ENCODE measurements at places on chromosomes 12 and 14.

- peak; percentile 47 for DNase-seq
Measured at GRCh38 chr14:45785240-45785639, 532.2 kb upstream of the MIS18BP1 start.

GRCh38 chr12:124338448-124338847 lies 43.6 kb downstream of the RFLNA start:
- DNase-seq: no peak

DNA sequence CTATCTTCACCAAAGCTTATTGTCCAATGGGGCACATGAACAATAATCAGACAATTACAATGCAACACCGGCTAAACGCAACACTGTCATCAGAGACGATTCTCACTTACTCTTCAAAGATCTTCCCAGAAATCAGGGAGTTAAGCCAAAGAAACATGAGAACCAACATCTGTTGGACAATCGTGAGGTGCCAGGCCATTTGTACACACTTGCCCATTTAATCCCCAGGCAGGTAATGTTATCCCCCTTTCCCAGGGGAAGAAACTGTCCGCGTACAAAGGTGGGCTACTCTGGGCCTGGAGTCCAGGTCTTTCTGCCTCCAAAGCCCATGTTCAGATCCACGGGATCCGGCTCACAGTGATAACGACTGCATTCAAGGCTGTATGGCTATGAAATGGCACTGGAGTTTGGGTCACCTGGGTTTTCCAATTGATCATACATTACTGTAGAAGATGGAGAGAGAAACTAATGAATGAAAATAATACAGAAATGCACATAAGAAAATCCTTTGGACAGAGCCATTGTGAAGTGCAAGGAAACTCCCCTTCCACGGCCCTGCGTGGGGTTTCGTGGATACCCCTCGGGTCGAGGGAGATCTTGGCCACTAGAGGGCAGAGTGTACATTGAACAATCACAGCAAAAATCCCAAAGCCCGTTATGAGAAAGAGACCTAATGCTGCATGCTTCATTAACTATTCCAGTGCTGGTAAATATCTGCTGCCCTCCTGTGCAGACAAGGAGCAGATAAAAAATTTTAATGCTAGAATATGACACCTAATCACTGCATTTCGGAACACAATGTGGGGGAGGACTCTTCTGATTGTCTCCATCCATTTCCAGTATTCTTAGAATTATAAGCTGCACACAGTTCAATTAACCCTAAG lies 111.4 kb downstream of the EGLN3 start:
- DNase-seq: peak; percentile 38

- DNase-seq: peak; percentile 22
Measured at GRCh38 chr12:130878193-130879185, 6.6 kb downstream of the RAN start.

DNA sequence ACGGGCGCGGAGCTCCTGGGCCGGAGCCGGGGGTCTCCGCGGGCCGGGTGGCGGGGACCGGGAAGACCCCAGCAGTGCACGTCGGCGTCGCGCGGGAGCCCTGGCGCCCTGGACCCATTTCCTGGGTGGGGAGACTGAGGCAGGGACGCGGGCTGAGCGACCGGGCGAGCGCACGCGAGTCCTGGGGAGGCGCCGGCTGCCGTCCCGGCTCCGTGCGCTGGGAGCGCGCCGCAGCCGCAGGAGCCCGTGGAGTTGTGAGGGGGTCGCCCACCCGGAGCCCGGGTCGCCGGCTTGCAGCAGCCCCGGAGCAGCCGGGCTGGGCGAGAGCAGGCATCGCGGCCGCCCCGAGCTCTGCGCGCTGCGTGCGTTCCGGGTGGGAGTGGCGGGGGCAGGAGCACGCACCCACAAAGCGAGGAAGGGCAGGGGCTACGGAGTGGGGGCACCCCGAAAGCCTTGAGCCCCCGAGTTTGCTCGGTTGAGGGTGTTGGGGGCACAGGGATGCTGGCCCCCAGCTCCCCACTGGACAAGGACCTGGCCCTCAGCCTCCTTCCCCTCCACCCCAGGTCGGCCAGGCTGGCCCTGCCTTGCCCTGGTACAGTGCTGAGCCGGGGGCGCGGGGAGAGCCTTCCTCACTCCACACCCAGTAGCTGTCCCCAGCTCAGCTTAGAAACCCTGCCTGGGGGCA lies 620 bp downstream of the MMP17 start:
- no peak for DNase-seq

- no peak for DNase-seq
Measured at GRCh38 chr12:22477894-22478287, 66.5 kb downstream of the C2CD5 start.

DNA sequence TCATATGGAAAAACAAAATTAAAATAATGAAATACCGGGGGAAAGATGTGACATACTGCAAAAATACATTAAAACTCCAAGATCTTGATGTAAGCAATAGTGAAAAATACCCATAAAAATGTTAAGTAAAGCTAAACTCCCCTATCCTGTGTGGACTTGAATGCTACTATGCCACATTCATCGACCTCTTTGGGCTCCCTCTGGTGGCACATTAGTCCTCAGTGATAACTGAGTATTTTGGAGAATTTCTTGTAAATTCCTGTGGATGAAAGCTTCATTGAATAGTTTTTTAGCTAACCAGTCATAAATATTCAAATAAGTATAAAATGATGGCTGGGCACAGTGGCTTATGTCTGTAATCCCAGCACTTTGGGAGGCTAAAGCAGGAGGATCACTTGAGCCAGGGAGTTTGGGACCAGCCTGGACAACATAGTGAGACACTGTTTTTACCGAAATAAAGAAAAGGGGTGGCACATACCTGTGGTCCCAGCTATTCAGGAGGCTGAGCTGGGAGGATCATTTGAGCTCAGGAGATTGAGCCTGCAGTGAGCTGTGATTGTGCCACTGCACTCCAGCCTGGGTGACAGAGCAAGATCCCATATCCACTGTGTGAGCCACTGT lies 42.4 kb upstream of the SGPP1 start:
- DNase-seq: no peak

DNA sequence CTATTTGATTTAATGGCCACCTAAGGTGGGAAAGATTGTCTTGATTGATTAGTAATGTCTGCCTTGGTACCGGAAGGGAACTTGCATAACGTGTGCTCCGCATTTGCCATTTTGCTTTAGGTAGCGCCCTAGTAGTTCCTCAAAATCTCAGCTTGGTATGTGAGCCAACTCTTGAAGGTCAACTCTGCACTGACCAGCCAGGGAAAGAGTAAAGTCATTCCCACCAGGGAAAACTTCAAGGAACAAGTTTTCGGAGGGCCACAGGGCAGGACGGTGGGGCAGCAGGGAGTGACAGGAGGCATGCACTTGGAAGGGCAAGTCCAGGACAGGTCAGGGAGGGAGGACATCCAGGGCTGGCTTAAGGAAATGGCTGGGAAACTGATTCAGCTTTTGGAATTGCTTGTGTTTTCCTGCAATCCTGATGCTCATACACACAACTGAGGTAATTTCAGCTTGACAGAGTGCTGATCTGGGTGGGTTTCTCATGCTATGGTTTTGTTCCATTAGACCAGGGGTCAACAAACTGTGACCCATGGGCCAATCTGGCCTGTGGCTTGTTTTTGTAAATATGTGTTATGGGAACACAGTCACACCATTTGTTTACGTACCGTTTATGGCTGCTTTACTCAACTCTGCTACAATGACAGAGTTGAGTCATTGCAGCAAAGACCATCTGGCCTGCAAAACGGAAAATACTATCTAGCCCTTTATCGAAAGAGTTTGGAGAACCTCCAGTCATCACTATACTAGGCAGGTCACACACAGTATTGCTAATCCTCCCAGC lies 184.5 kb downstream of the RBM19 start:
- no peak for DNase-seq

- no peak for DNase-seq
Measured at GRCh38 chr12:1618489-1618888, 10.5 kb upstream of the WNT5B start.

DNA sequence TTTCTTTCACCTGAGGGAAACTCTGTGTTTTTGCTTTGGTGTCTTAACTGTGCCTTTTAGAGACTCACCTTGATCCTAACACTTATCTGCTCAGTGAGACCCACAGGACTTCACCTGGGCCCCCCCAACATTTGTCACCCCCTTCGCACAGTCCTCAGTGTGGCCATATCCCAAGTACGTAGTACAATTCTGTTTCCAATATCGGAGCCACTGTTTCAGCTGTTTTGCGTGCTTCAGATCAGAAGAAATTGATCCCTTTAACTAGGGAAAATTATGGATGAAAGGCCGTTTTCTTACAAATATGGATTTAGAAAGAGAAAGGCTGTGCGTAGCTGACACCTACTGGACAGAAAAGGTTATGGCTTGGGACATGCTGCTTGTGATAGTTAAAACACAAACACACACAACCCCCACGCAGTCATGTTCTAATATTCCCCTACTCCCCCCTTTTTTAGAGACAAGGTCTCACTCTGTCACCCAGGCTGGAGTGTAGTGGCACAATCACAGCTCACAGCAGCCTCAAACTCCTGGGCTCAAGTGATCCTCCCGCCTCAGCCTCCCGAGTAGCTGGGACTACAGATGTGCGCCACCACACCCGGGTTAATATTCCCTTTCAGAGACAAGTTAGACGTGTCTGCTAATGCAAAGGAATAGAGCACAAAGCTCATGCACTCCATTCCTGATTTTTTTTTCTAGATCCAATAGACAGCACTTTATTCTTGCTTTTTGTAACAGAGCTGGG lies 3.6 kb upstream of the SLC7A8 start:
- peak; percentile 46 for DNase-seq

DNA sequence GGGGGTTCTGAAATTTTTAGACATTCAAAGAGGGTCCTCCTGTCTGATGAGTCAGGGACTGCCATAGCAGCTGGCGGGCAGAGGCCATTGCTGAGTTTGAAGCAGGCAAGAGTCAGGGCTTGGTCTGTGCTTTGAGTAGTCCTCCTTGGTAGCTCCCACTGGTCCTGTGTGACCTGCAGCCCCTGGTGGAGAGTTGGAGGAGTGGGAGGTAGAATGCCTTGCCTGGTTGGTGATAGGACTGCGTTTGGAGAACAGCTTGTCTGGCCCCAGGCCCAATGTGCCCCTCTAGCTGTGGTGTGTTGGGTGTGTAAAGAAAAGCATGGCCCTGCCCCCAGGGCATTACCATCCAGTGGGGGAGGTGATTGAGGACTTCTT lies 116.7 kb downstream of the BEGAIN start:
- DNase-seq: no peak

- peak; percentile 55 for DNase-seq
Measured at GRCh38 chr12:89768586-89769482, 60.2 kb upstream of the ATP2B1 start.

DNA sequence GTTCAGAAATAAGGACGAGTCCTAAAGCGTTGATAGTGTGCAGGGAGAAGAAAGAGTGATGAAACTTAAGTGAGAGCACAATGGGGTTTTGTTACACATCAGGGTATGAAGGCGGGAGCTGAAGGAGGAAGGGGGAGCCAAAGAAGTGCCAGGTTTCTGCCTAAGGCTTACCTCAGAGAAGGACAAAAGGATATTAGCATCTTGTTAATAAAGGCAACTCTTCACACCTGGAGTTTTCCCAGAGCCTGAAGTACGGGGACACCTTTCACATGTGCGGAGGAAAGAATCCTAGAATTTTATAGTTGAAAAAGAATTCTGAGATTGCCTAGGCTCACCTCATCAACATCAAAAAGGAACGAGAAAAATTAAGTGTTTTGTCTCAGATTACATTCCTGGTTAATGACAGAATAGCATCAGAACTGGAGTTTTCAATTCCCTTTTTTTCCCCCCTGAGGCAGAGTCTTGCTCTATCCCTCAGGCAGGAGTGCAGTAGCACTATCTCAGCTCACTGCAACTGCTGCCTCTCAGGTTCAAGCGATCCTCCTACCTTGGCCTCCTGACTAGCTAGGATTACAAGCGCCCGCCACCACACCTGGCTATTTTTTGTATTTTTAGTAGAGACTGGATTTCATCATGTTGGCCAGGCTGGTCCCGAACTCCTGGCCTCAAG lies 2.2 kb upstream of the SAV1 start:
- peak; percentile 44 for DNase-seq

GRCh38 chr12:19994968-19995367 lies 373.4 kb upstream of the PDE3A start:
- no peak for DNase-seq

GRCh38 chr14:30972882-30973582 lies 52.4 kb upstream of the AP4S1 start:
- no peak for DNase-seq

GRCh38 chr12:30822385-30823155 lies 67.8 kb upstream of the CAPRIN2 start:
- DNase-seq: peak; percentile 76

DNA sequence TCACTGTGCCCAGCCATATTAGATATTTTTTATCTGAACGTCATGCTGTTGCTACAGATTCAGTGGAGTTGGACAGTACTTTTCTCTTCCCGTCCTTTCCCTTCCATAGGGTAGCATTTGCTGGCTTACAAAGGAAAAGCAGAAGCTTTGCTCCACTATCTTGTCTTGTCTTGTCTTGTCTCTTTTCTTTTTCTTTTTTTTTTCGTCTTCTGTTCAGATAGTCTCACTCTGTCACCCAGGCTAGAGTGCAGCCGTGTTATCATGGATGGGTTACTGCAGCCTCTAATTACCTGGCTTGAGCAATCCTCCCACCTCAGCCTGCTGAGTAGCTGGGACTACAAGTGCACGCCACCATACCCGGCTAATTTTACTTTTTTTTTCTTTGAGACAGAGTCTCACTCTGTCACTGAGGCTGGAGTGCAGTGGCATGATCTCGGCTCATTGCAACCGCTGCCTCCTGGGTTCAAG lies 21.1 kb downstream of the OR10G3 start:
- DNase-seq: no peak

GRCh38 chr12:11978726-11979384 lies 91.9 kb upstream of the BCL2L14 start:
- DNase-seq: no peak

DNA sequence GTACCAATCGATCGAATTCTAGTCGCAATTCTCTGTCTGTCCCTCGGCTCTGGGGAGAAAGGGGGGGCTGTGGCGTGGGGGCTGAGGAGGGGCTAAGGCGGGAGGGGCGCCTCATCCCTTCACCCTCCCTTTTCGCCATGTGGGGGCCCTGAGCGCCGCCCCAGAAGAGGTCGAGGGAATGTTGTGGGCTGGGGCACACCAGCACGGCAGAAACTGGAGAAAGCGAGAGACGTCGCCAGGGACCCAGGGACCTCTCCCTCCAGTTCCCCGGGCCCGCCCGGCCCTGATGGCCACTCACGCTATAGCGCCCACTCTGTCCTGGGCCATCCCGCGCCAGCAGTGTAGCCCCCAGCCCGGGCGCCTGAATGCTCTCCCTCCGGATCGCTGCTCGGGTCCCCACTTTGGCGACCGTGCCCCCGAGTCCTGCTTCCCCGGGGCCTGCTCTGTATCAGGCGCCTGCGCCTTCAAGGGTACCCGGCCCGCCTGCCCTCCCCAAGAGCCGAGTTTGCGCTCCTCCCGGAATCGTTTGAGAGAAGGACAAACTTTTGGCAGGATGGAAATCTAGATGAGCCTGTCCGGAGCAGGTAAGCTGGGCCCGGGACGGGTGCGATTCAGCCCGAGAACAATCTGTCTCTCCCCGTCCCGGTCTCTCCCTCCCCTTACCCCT lies 62.6 kb downstream of the SMUG1 start:
- DNase-seq: peak; percentile 24

DNA sequence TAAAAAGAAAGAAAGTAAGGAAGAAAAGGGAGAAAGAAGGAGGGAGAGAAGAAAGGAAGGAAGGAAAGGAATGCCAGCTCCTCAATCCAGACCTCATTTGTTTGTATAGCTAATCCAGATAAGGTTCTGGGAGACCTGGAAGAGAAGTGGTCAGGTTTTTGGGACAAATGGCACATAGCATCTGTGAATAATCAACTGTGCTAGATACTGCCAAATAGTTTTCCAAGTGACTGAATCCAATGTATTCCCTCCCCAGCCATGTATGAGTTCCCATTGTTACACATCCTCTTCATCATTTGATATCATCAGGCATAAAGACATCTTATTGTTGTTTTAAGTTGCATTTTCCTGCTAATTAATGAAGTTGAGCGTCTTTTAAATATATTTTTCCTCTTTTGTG lies 18.6 kb upstream of the PTGR2 start:
- DNase-seq: no peak
